ENCODE measurements at places on chromosomes 7 and 10. TPM values are rescaled to one million over a fixed set of nuclear protein-coding genes. Genes with fewer than 3 reads are reported as not detected.

- no peak for DNase-seq
Observed at GRCh38 chr7:51244053-51244452, 72.6 kb downstream of the COBL start.

DNA sequence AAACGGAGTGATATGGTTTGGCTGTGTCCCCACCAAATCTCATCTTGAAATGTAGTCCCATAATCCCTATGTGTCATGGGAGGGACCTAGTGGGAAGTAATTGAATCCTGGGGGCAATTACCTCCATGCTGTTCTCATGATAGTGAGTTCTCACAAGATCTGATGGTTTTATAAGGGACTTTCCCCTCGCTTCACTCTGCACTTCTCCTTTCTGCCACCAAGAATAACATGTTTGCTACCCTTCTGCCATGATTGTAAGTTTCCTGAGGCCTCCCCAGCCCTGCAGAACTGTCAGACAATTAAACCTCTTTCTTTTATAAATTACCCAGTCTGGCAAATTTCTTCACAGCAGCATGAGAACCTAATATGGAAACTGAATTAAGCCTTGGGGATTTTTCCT, 19.1 kb downstream of the FAM3C start:
- DNase-seq, result no peak

Gene ELOVL3
- total RNA-seq, result 0.40 TPM

GRCh38 chr10:11689945-11690736, 52.0 kb upstream of the ECHDC3 start:
- no peak for DNase-seq

Gene ADRB1
- 1.0 TPM for total RNA-seq

Gene LBX1
- total RNA-seq, result not detected

GRCh38 chr10:680146-680545, 9.3 kb downstream of the DIP2C start:
- DNase-seq, result no peak

DNA sequence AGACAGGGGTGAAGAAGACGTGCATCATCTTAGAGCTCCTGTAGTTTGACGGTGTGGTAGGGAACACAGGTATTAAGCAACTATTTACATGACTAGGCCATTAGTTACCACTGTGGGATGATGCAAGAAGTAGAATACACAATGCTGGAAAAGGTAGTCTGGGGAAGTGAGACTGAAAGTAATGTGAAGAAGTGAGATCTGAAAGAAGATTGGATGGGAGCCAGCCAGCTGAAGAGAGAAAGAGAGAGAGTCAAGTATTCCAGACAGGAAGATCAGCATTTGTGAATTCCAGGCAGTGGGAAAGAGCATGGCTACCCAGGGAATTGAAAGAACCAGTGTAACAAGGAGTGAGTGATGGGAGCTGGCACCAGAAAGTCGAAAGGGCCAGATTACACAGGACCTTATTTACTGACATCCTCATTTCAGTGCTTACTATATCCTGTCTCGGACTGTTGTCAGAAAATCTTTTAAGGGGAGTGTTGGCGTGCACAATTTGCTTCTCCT, 4.0 kb upstream of the CFAP58 start:
- DNase-seq, result peak; percentile 78

Gene SKIDA1
- total RNA-seq, result 2.3 TPM

- DNase-seq, result no peak
Observed at GRCh38 chr10:77932016-77932715, 5.6 kb upstream of the DLG5 start.

DNA sequence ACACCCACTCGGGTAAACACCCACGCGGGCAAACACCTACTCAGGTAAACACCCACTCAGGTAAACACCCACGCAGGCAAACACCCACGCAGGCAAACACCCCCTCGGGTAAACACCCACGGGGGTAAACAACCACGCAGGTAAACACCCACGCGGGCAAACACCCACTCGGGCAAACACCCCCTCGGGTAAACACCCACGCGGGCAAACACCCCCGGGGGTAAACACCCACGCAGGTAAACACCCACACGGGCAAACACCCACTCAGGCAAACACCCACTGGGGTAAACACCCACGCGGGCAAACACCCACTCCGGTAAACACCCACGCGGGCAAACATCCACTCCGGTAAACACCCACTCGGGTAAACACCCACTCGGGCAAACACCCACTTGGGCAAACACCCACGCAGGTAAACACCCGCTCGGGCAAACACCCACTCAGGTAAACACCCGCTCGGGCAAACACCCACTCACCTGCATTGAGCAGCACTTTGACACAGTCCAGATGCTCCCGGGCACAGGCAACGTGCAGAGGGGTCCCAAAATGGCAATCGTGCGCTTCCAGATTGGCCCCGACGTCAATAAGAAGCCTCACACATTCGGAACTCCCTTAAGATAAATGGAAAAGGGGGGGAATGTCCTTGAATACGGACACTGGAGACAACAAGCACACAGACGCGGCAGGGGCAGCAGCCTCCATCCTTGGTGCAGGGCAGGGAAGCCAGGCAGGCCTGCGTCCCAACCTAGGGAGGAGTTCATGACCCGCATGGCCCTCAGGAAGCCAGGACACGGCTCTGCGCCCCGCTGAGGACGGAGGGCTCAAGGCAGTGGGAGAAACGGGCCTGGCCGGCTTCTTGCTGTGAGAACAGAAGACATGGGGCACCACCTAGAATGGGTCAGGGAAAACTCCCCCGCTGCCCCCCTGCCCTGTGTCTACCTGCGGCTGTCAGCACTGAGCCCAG, 17.6 kb downstream of the ASB13 start:
- DNase-seq, result no peak

Gene ST8SIA6
- total RNA-seq, result 0.24 TPM

Gene SEMA3E
- 14.0 TPM for total RNA-seq

Gene NFE2L3
- total RNA-seq, result 10.8 TPM

- DNase-seq, result no peak
Observed at GRCh38 chr7:8037151-8037550, 68.6 kb downstream of the GLCCI1 start.

Gene CALML3
- not detected for total RNA-seq

Gene PAPOLB
- not detected for total RNA-seq

Gene MYL10
- 0.60 TPM for total RNA-seq

DNA sequence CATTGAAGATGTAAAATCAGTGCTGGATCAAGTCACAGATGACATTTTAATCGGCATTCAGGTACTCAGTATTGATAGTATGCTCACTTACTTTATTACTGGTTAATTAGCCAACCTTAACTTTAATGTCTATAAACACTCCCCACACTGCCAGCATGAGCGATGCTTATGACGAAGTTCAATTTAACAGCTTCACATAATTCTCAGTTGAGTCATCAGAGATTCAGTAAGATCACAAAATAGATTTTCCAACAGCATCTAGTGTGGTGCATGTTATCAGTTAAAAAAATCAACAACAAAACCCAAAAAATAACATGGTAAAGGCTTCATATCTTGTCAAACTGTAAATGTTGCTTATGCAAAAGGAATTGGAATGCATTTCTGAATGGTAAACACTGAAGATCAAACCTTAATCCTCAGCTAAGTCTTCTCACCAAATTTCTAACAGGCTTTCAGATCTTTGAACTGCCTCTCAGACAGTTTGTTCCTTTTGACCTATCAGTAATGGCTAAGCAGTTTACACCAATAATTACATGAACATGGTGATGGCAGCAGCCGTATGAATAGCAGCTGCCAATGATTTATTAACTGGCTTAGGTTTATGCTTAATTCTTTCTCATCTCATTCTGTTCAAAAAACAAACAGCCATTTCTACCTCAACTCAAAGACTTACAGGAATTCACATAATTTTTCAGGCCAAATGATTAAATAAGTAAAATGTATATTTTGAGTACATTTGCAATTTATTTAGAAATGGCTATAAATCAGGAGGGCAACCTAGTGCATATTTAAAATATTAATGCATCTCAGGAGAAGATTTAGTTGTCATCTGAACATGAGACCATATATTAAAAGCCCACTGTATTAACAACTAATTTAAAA, 98.5 kb downstream of the CABCOCO1 start:
- DNase-seq, result peak; percentile 24

GRCh38 chr10:124016804-124017375, 76.5 kb downstream of the CHST15 start:
- no peak for DNase-seq

Gene PFKFB3
- total RNA-seq, result 21.6 TPM

Gene SFRP5
- total RNA-seq, result 18.5 TPM

DNA sequence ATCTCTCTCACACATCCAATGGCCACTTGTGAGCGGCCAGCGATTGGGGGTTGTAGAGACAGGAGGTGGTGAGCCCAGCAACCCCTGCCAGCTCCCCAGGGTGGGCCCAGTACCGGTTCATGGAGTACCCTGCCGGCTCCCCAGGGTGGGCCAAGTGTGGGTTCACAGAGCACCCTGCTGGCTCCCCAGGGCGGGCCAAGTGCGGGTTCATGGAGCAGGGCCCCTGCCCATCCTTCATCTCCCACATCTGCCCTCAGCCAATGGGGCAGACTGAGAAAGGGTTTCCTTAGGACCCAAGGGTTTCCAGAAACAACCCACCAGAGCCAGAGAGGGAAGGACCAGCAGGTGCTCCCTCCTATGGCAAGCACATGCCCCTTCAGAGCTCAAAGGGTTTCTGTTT, 21.4 kb upstream of the SLIT1 start:
- no peak for DNase-seq

DNA sequence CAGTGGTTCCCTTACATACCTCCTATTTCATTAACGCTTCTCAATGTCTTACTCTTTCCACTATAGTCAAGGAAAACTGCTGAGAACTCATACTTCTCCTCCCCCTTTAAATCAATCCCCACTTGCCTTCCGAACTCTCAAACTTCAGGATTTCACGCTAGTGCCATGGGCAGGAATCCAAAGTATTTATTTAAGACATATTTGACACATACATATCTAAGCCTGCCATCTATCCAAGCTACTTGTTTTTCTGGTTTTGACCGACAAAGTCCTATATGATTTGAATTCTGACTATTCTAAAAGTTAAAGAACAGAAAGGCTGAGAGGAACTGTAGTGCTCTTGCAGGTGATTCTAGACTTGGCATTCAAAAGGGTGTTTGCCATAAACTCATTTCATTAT, 51.8 kb downstream of the CCDC6 start:
- DNase-seq, result no peak

Gene GGCT
- total RNA-seq, result 47.2 TPM

Gene CCDC146
- 5.8 TPM for total RNA-seq

Gene EVX1
- total RNA-seq, result 1.1 TPM

- DNase-seq, result no peak
Observed at GRCh38 chr7:128713794-128714193, 25.4 kb upstream of the CALU start.

Gene NXPH1
- not detected for total RNA-seq

Gene STRIP2
- 1.4 TPM for total RNA-seq

DNA sequence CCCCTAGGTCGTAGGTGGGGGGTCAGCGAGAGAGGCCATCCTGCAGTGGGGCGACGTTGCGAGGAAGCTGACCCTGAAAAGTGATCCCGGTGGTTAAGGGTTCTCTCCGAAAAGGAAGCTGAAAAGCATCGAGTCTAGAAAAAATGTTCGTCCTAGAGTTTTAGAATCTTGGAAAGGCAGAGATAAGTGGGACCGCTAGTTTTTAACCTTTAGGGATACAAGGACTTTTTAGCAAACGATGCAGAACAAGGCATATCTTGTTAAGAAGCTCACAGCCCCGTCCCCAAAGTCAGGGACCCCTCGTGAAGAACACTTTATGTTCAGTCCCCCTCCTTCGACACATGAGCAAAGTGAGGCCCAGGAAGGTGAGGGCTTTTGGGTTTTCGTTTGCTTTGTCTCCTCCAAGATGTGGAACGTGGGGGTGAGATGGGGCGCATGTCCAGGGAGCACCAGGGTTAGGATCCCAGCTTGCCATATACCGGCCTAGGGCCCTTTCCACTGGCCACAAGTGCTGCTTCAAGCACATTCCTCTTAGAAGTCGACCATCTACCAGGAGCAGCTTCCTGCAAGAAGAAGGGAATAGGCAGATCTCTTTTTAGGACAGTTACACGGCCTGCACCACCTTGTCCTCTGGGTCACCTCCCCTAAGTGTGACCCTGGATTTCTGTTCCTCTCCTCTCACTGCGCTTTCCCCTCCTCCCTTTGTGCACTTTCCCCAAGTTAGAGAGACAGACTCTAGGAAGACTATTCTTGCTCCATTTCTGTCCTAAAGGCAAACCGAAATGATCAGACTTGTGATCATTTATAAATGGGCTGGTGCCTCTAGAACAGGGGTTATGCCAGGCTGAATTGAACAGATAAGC, 969 bp downstream of the SLC35G1 start:
- no peak for DNase-seq

Gene PTPRE
- 10.1 TPM for total RNA-seq

Gene CALHM3
- not detected for total RNA-seq

- DNase-seq, result peak; percentile 81
Observed at GRCh38 chr7:128137181-128137580, 103.9 kb upstream of the LEP start.

DNA sequence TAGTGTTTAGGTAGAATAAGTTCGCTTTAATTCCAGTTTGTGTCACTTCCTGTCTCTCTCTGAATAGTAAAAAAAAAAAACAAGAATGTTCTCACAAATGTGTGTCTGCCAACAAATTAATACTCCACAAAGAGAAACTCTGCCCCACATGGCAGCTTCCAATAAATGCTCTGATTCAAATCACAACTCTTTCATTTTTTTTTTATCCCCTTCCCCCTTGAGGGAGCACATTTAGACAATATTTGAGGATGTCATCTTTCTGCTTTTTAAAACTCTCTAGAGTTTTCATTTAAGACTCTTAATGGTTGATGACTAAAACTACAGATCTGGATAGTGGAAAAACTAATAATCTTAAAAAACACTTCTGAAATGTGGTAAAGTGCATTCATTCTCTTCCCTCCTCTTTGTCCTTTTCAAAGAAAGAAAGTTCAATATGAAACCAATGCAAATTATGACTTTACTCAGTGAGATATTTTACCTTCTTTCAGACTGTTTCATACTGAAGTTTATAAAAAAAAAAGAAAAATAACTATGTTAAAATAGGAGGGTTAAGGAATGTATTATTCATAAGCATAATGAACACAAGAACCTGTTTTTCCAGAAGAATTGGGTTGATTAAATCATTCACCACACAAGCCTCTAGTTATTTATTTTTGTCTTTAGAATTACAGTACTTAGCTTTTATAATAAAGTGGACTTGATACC, 42.3 kb downstream of the ARID5B start:
- no peak for DNase-seq

Gene ZFAND4
- total RNA-seq, result 12.7 TPM

DNA sequence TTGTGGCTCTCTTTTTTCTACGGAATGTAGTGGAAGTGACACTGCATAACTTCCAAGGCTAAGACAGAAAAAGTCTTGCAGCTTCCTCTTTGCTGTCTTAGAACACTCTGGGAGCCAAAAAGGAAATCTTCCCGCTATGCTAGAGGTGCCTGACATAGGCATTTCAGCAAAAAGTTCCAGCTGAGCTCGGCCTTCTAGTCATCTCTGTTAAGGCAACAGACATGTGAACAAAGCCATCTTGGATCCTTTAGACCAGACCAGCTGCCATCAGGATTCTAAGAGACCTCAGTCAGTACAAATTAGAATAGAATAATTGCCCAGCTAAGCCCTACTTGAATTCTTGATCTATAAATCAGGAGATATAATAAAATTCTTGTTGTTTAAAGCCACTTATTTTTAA, 16.3 kb upstream of the COL1A2 start:
- DNase-seq, result no peak

Gene DNA2
- total RNA-seq, result 9.3 TPM

- no peak for DNase-seq
Observed at GRCh38 chr10:100750291-100751210, 5.2 kb downstream of the PAX2 start.

Measured in hepatocyte (in vitro differentiated cells).